ENCODE measurements at places on chromosomes 2 and 18.

GRCh38 chr2:20577495-20578235 is 73.2 kb downstream of the HS1BP3 start:
- DNase-seq, result no peak

GRCh38 chr2:8414946-8415879 is 266.6 kb upstream of the ID2 start:
- DNase-seq, result no peak

GRCh38 chr2:201235860-201236811 is 24.2 kb upstream of the CASP8 start:
- DNase-seq, result peak; percentile 36

- no peak for DNase-seq
Measured at GRCh38 chr18:2681993-2682603, 26.6 kb downstream of the SMCHD1 start.

GRCh38 chr2:169984145-169984544 is 156.9 kb downstream of the UBR3 start:
- no peak for DNase-seq

DNA sequence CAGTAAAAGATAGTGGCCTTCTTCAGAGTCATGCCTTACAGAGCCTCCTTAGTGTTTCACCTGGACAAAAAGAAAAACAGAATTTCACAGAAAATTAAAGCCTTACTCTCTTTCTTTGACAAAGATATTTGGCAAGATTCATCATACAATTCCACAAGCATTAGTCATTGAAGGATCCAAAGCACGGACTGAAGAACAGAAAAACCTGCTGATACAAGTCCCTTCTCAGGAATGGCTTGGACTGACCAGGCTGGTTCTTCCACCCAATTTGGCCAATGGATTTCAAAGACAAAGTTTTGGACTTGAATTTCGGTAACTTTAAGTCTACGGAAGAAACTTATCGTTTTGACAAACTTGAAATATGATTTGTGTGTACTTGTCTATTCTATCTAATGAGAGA is 39.1 kb upstream of the GALNT3 start:
- peak; percentile 10 for DNase-seq
